Activated CD4-positive, alpha-beta T cell treated with anti-CD3 and anti-CD28 coated beads for 4 hours (primary cell): ENCODE measurements at places on chromosomes 1 and 21.

DNA sequence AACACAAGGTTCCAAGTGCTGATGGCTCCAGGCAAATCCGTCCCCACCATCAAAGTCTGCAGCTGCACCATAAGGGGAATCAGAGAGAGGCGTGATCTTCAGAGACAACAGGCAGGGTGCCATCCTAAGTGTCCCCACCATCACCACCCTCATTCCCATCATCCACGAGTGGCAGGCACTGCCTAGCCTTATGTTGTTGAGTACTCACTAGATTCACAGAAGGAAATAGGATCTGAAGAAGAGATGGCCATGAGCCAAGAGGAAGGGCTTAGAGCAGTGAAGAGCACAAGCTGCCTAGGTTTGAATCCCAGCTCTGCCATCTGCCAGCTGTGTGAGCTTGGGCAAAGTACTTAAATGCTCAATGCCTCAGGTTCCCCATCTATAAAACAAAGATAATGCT, 207.3 kb upstream of the CSF3R start:
- DNase-seq: no peak

GRCh38 chr1:43311521-43311920, 10.7 kb downstream of the TIE1 start:
- no peak for DNase-seq

- DNase-seq: no peak
Observed at GRCh38 chr21:37940691-37941090, 24.4 kb upstream of the KCNJ6 start.

- no peak for DNase-seq
Observed at GRCh38 chr1:45658171-45658570, 28.2 kb downstream of the GPBP1L1 start.

DNA sequence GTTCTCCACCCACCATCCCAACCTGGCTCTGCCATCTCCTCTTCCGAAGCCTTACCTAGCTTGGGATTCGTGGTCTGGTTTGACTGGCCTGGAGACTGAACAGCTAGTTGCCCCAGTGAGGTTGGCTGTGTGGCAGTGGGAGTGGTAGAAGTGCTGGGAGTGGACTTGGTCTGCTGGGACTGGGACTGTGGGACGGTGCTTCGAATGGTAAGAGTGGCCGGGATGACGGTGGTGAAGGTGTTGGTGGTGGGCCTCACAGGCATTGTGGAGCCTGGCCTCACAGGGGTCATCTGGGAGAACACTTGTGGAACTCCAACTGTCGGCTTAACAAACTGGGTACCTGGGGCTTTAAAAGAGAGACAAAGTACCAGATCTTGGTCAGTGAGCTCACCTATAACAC, 28.7 kb downstream of the PSMB4 start:
- no peak for DNase-seq

DNA sequence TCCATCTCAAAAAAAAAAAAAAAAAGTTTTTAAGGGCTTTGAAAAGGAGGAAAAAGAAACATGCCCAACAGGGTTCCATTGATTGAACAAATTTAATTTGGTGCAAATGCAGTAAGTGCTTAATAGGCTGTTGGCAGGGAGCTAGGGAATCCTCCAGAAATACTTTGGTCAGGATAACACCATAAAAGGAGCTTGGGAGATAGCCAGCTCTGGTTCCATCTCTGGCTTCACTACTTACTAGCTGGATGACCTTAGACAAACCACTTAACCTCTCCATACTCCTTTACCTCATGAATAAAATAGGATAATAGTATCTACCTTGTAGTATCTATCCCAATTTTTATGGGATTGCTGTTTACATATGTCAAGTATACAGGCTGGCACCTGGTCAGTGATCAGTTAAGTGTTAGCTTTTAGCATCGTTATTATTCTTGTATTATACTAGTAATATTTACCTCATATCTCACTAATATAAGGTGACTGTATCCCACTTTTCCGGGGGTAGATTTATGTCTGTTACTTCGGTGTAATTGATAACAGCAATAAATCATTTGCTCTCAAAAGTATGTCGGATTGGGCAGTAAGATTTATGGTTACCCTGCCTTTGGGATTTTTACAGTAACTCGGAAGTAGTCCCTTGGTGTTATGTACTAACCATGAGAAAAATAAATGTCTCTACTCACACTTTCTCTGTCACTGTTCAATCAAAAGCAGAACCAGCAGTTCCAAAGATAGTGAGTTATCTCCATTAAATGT, 36.4 kb downstream of the BTG3 start:
- DNase-seq: no peak

DNA sequence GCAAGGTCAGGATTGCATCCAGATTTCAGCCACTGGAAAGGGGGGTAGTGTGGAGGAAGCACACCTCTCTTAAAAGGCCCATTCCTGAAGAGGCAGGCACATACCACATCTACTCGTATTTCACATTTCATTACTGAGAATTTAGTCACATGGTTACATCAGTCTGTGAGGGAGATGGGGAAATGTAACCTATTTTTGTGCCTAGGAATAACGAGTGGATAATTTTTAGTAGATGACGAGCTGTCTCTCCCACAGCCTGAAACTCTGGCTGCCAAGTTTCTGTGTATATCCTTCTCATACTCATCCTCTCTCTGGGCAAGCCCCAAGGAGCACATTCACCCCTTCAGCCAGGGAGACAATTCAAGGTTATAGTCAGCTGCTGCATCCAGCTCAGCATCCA, 10.3 kb upstream of the C21orf91 start:
- DNase-seq: no peak

DNA sequence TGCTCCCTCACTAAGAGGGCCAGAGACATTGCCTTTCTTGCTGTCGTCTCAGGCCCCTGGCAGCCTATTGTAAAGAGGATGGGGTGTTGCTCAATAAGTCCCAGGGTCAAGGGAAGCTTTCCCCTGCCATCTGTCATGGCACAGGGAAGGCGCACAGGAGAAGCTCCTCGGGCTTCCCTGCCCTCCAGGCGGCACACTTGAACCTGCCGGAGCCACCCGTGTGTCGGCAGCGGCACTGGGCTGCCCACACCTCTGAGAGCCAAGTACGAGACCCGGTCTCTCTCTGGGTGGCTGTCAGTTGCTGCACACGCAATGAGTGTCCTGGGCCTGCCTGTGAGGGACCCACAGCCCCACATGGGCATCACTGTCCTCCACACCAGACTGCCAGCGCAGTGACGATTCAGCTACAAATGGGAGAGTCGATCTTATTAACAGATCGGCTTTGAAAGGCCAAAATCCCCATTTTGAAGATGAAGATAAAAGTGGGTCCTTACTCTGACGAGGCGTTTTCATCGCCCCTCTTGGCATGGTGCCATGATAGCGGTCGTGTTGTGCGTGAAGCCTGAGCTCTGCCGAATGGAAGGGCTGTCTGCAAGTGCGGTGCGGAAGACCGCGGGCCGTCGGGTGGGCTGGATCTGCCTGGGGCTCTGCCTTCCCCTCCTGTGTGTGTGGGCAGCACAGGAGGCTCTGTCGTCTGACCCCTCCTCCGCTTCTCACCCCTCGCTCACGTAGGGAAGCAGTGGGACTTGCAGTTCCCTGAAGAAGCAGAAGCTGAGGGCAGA, 29.2 kb upstream of the PDXK start:
- DNase-seq: no peak

DNA sequence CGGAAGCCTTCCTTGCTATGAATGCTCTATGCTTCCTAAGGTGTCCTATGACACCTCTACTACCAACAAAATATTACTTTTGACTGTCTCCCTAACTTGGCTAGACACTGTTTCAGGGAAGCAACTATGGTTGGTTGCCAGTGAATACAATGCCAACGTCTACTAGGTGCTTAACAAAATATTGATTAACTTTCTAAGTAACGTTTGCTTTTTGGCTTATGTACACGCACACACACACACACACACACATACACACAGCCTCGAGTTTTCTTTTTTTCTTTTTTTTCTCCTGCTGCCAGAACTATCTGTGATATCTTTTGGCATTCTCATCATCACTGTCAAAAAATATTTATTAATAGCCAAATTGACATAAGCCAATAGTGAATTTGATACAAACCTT, 864.0 kb downstream of the PLA2G4A start:
- DNase-seq: no peak

- no peak for DNase-seq
Observed at GRCh38 chr1:230195199-230195598, 128.2 kb downstream of the GALNT2 start.

- DNase-seq: peak; percentile 70
Observed at GRCh38 chr1:21216835-21217811, 40.4 kb upstream of the EIF4G3 start.

- no peak for DNase-seq
Observed at GRCh38 chr21:42375506-42375905, 9.2 kb upstream of the TFF1 start.

- DNase-seq: no peak
Observed at GRCh38 chr1:94522304-94522703, 19.3 kb downstream of the F3 start.

DNA sequence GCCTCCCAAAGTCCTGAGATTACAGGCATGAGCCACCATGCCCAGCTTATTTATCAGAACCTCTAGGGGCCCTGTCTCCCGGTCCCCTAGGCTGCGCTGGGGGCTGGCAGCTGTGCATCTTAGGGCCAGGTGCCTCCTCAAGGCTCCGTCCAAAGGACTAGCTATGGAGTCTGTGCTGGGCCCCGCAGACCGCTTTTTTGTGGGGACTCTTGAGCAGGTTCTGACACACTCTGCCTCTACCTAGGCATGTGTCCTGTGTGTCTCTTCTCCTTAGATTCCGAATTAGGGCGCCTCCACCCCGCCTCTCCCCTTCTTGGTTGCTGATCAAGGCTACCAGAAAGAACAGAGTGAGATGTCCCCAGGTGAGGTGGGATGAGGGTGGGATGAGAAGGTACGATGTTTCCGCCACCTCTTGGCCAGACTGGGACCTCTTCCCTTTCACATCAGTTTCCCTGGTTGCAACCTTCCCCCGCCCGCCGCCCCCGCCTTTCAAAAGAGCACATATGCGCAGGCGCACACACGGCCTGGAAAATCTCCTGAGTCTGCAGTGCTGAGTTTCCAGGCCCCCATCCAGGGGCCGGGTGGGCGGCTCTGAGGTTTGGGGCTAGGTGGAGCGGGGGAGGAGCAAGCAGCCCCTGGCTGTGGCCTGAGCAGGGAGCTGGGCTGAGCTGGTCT, 5.0 kb upstream of the PTPN7 start:
- DNase-seq: peak; percentile 66

GRCh38 chr1:53617382-53617781, 121.6 kb downstream of the GLIS1 start:
- no peak for DNase-seq

- DNase-seq: no peak
Observed at GRCh38 chr1:178101654-178102053, 7.8 kb downstream of the RASAL2 start.

- no peak for DNase-seq
Observed at GRCh38 chr1:234869182-234870019, 259.2 kb downstream of the TOMM20 start.

DNA sequence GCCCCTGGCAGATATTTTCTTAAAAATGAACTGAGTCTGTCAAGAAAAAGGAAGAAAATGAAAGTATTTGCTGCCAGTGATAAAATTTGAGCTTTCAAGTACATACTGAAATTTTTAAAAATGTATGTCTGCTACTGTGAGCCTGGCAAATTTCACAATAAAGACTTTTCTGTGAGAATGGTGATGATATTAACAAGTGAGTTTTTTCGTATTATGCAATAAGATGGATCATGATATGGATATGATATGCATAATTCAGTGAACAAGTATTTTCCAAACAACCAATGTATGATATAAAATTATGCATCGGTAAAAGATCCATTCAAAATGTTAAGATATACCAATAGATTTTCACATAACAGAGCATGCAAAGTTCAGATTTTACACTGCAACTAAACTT, 15.9 kb downstream of the ST7L start:
- no peak for DNase-seq

DNA sequence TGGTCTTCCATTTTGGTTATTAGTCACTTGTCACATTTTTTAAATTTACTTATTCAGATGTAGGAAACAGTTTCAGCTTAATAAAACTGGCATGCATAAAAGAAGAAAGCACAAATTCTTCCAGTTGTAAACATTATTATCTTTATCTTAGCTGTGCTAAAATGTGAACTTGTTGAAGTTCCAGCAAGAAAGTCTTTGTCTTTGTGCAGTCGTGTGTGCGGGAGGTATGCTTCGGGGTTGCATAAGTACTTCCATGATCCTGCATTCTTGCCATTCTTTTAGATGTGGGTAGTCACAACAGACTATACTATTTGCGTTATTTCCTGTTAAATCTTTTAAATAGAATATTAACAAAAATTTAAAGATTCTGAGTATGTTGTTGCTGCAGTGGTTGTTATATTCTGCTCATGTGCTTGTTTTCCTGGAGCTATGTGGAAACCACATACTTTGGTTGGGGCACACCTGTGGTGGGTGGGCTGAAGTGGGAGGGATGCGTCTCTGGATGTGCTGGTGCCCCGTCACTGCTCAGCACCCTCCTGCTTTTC, 49.9 kb downstream of the CBS start:
- DNase-seq: no peak

DNA sequence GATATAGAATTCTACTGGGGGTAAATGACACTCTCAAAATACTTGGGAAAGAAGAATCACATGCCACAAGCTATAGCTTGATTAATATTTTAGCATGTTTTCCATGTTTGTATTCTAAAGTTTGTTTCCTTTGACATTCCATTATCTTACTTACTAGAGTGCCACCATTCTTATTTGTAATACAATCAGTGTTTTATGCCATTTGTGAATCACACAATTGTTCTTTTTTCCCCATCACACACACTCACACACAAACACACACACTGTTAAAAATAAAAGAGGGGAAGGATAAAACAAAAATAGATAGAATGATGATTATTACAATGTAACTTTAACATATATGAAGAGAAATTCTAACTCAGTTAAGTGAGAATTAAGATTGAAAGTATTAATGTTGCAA, 16.0 kb upstream of the TEKT2 start:
- DNase-seq: no peak

- DNase-seq: no peak
Observed at GRCh38 chr21:17550671-17551308, 37.9 kb downstream of the CXADR start.

DNA sequence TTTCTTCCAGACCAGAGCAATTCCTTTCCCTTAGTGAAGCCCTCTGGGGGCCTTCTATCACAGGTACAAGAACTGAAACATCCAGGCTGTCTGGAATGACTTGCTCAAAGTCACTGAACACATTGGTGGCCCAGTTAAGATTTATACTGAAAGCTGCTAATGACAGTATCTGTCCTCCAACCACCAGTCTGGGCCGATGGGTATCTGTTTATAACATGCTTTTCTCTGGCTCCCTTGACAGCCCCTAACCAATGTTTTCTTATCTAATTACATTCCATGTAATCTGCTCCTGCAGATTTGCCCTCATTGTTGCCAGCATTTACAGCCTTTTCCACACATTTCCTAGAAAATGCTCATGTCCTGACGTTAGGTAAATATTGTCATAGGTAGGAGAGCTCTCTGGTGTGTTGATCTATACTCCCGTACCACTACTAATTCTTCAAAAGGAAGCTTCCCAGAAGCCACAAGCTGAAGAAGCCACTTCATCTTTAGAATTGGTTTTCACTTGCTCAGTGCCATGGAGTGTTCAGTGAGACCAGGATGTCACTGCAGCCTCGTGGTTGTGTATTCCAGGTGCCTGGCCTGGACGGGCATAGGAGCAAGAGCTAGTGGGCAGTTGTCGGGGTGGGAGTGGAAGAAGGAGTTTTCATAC, 163.9 kb downstream of the TSEN15 start:
- no peak for DNase-seq
